ENCODE measurements at places on chromosomes 6 and 20.

DNA sequence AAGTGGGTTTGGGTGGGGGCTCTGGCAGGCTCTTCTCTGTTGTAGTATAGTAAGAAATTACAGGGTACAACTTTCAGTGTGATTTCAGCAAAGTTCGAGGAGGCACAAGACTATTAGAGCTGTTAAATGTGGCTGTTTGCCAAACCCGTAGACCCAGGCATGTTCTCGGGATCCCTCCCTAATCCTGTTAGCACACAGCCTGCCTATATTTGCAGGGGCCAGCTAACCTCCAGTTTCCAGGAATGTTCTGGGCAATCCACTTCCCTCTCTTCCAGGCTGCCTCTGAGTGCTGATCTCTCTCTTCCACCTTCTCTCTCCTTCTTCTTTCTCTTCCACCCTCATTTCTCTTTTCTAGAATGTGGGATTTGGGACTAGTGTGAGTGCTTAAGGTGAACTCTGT, 34.8 kb upstream of the ZFP64 start:
- DNase-seq = no peak

DNA sequence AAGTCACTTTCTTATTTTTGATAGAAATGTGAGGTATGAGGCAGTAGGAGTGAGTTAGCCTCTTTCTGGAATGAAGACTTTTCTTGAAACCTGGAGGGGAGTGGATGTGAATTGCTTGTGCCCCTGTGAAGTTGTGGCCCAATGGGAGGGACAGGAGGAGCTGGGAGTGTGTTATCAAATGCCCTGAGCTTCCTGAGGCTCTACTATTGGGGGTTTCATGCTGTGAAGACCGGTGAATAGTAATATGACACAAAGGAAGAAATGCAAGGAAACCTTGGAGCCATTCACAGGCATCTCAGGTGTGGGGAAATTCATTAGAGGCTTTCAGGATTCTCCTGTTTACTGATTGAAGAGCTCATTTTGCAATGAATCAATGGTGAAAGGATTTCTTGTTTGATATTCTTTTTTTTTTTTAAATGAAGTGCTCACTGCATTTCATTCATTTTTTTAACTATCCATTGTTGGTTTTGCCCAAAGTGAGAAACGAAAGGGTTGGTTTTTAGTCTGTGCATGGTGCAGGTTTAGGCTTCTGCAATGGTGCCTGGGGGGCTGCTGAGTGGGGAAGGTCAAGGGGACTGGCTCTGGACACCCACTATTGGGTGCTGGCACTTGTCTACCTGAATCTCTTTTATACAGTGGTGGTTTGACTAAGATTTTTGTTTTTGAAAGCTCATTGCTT, 8.2 kb downstream of the RNF144B start:
- no peak for DNase-seq

DNA sequence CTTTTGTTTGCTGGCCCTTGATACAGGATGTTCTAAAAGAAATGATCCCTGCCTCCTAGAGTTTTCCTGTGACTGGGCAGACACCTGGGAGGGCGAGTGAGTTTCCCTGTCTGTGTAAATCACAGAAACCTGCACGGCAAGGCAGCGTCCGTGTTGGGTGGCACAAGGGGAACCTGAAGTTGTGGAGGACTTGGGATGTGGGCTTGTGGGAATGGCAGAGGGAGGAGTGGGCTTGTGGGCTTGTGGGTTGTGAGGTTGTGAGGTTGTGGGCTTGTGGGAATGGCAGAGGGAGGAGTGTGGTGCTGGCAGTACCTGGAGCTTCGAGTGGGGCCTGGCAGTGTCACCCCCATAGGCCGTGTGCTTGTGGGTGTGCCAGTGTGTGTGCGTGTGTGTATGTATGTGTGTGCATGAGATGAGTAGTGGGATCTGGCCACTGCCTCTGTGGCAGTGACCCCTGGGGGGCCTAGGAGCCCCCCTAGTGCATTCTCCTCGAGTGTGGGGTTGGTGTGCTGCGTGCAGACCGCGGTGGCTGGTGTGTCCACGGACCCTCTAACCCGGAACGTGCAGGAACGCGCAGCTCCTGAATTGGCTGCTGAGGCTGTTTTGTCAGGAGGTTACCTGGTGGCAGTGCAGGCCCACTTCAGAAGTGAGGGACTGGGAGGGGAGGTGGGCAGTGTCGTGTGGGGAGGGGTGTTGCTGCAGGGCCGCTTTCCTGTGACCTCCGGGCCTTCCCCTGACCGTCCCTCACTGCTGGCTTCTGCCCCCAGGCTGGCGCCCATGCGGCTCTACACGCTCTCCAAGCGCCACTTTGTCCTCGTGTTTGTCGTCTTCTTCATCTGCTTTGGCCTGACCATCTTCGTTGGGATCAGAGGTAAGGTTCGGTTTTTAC, 13.0 kb downstream of the TMEM181 start:
- DNase-seq = no peak

DNA sequence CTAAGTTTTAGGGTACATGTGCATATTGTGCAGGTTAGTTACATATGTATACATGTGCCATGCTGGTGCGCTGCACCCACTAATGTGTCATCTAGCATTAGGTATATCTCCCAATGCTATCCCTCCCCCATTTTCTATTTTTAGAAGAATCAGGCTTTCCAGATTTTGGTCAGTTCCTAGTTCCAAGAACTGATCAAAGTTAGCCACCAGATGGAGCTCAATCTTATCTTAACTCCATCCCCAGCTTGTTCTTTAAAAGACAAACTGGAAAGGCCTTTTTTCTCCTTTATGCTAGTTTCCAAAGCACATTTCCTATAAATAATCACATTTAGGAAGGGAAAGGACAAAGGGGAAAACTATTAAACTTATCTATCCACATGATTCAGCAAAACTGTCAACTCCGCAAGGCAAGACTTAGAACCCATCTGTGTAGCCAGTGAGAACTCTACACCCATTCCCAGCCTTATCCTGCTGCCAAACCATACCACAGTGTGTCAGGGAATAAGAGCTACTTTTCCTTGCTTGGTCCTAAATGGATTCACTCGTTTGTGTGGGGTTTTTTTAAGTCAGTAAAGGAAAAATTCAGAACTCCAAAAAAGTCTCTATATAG, 22.8 kb upstream of the KHDC1 start:
- no peak for DNase-seq

GRCh38 chr6:89116702-89117101, 1.2 kb downstream of the SRSF12 start:
- no peak for DNase-seq

- DNase-seq = no peak
Measured at GRCh38 chr20:2750491-2751251, 49.8 kb downstream of the CPXM1 start.

DNA sequence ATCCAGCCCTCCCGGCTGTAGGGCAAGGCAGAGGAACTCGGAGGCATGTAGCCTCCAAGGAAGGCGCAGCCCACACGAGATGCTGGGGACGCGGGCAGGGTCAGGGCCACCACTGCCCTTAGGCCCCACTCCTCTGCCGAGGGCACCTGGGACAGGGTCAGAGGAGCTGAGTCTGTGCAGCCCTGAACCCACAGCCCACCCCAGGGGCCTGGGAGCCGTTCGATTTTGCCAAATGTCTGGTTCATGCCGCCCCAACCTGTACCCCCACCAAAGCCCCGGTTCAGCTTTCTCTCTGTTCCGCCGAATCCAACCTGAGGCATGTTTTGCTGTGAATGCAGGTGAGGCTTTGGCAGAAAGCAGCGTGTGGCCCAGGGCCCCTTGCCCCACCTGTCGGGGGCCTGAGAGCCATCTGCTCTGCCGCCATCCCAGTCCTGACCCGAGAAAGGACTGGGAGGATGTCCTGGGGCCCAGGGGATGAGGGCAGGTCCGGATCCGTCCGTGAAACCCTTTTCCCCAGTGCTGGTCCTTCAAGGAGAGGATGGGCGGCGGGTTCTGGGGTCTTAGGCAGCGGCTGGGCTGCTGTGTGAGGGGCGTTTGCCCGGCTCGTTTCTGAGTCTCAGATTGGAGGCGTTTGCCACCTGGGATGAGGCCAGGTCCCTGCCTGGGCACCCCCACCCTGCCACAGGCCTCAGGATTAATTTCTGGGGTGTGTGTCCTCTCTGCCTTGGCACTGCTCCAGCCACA, 79.3 kb upstream of the GATA5 start:
- no peak for DNase-seq

DNA sequence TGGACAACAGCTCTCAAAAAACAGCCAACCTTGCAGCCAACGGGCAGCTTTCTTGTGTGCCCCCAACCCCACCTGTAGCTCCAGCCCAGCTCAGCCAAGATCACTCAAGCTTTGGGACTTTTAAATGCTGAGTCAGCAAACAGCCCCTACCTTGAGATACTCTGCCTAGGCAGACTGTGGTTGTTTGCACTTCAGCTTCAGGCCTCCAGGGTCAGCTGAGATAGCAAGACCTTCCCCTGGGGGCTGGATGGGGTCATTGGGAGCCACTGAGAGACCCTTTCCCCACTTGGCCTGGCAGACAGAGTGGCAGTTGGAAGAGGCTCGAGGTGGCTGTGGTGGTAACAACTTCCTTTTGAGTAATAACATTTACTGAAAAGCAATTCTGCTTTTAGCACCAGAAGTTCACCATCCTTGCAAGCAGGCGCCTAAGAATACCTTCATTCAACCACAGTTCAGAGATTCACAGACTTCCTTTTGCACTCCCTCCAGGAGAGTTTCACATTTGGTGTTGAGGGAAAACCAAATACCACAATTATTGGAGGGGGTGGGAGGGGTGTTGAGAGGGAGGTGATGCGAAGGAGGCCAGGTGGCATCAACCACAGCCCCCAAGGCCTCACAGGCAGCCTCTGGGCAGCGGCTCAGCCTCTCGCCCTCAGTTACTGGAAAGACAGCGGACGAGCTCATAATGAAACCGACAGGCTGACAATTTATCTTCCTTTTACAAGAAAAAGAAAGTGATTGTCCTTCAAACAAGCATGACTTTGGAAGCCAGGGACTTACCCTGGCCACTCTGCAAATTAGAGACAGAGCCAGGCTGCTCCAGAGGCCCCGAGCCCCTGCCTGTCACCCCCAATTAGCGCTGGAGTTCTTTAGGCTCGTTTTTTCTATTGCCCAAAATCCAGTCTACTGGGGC, 148.1 kb downstream of the CEBPB start:
- DNase-seq = peak; percentile 67

DNA sequence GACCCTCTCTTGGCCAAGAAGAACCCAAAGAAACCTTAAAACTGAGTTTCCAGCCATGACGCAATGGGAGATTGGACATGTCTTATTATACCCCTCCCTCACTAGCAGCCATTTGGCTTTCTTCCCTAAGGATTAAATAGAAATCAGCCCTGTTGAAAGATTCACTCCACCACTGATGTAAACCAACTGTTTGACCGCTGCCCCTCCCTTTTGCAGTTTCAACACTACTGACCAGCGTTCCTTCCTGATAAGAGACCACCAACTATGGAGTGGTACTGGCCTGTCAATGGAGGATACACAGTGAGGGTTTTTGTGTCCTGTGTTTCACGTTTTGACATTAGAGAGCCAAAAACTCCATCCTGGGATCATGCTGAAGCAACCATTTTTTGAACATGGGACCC, 53.2 kb upstream of the CD2AP start:
- no peak for DNase-seq

GRCh38 chr6:157314705-157315321, 8.5 kb downstream of the TMEM242 start:
- DNase-seq = peak; percentile 59

DNA sequence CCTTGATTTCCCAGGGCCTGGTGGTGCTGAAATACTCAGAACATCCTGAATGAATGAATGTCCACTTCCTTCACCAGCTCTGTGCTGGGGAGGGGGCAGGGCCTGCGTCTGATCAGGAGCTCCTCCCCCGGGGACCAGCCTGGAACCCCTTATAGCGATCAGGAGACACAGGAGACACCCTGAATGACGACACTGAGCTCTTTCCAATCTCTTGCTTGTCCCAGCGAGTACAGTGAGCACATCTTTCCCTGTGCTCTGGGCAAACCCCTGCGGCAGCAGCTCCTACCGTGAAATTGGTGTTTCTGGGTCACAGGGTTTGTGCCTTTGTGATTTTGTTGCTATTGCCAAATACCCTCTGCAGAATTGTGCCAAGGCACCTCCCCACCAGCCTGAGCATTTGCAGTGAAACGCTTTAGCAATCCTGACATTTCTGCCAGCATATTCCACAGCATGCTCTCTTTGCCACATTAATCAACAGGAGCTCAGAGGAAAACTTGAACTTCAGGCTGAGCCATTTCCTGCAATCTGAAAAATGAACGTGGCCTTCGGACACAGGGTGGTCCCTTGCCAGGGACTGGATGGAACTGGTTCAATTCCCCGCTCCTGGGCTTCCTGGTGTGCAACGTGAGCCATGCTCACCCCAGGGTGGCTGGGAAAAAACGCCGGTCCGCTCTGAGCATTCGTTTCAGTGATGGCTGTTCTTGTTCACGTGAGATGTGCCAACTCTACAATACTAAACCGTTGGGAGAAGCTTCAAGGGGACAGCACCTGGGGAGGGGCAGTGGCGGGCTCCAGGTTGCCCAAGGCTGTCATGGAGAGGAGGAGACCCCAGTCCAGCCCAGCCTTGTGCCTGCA, 23.1 kb upstream of the MRGBP start:
- DNase-seq = no peak

- no peak for DNase-seq
Measured at GRCh38 chr6:25629198-25629576, 22.8 kb upstream of the SCGN start.

DNA sequence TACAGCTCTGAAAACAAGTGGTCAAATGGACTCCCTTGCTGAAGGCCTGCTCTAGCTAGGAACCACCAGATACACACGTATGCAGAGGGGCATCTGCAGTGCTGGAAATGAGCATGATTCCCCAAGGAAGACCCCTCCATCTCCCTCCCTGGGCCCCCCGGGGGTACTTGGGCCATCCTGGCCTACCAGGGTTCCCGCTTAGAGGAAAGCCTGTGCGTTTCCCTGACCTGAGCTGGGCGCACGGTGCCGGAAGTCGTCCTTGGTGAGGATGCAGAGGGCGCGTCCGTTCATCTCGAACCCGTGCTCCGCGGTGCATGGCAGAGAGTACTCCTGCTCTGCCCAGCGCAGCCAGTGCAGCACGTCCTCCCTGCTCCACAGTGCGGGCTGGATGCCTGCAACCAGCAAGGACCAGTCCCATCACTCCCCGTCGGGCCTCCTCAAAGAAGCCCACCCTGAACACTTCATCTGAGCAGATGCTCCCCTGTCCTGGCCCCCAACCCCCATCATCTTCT, 11.8 kb downstream of the ETV7 start:
- DNase-seq = no peak

GRCh38 chr6:7077856-7078255, 29.9 kb upstream of the RREB1 start:
- DNase-seq = no peak
